ENCODE measurements at places on chromosomes 5 and 9.

GRCh38 chr9:90697808-90698207 lies 55.2 kb upstream of the DIRAS2 start:
- DNase-seq: no peak

- DNase-seq: no peak
These were observed 15.7 kb downstream of the PTPN3 start for GRCh38 chr9:109482391-109482916.

DNA sequence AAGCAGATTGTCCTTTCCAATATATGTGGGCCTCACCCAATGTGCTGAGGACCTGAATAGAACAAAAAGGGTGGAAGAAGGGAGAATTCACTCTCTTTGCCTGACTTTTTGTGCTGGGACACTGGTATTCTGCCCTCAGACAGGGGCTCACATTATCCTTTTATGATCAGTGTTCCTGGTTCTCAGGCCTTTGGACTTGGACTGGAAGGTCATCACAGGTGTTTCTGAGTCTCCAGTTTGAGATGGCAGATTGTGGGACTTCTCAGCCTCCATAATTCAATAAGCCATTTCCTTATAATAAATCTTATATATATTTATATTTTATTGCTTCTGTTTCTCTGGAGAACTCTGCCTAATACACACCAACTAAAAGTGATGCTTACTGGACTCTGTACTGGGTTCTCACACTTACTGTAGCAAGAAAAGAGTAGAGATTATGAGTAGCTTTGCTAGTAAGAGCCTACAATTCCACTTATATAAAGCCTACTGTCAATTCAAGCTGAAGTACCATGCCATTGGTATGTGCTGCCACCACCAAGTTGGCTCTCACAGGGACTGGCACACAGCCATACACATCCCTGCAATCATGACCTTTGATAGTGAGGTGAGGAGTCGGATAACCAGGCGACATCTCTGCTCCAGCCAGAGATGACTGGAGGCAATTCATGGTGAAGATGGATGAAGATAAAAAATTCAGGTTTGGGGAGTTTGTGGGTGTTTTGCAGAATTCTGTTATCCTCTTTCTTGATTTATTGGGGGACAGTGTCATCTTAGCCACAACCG lies 130.7 kb upstream of the NR3C1 start:
- no peak for DNase-seq

GRCh38 chr9:116349684-116350083 lies 196.1 kb downstream of the PAPPA start:
- no peak for DNase-seq

- DNase-seq: peak; percentile 41
These were observed 133.1 kb downstream of the GABBR2 start for GRCh38 chr9:98575379-98576346.

DNA sequence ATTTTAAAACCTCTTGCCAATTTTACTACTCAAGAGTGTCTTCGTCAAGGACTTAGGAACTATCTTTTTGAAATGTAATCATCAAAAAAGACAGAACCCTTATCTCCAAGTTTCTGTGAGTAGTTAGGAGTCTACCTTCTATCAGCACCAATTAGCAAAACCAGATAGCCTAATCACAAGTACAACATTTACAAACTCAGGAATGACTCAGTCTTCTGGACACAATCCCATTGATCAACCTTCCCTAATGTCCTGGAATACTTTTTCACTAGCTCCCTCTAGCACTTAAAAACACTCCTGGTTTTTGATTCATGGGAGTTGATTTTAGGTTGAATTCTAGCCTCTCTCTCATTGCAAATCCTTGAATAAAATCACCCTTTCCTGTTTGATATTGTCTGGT lies 680.7 kb downstream of the PRR16 start:
- DNase-seq: no peak

DNA sequence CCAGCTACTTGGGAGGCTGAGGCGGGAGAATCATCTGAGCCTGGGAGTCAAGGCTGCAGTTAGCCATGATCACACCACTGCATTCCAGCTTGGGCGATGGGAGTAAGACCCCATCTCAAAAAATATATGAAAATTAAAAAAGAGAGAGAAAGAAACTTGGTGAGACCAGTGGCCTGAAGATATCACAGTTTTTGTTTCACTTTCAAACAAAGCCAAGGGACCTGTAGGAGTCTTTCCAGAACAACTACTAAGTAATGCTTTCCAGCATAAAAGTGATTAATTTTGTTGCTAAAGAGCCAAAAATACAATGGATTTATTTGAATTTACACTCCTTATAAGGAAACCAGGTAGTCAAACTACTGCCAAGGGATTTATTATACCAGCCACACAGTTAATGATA lies 23.5 kb downstream of the GKAP1 start:
- no peak for DNase-seq

- DNase-seq: peak; percentile 67
These were observed 48.7 kb upstream of the PSD2 start for GRCh38 chr5:139746691-139747582.

DNA sequence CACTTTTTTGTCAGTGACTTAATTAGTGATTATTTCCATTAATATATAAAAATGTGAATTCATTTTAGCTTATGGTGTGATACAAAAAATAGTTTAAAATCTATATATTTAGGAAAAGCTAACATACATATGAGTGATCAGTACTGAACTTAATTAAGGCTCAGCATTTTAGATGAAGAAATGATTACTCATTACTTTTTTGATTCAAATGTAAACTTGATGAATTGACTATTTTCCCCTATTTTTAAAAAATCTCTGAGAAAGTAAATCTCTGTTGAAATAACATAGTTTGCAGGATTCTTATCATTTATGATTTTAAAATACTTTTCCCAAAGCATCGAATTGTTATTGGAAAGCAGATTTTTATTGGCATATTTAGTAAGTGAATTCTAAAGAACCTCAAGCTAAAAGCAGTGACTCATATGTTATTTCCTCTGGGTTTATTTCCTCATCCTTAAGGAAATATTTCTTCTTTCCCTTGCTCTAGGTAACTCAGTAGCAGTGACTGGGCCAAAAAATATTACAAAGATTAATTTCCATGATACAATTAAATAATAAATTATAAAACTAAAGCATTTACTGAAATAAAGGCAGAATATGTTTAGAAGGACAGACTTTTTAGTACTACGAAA lies 290.6 kb downstream of the FER start:
- no peak for DNase-seq

DNA sequence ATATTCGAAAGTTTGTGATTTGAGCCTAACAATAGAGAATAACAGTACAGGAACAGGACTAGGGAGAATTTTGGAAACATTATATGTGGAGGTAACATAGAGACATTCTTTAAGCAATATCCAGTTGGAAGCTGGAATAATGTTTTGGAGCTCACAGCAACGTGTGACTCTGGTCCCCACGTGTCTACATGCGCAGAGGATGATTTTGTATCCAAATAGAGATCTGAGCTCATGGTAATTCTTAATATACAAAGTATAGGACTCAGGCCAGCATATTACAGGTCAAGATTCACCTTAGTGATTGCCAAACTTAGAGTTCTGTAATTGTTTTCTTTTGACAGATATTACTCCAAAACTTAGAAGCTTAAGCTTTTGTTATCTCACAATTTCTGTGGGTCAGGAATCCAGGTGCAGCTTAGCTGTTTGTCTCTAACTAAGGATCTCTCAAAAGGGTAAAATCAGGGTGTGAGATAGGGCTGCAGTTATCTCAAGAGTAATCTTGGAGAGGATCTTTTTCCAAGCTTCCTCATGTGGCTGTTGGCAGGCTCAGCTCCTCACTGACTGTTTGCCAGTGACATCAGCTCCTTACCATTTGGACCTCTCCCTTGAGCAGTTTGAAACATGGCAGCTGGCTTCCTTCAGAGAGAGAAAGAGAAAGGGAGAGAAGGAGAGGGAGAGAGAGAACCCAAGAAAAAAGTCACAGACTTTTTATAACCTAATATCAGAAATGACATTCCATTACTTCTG lies 272.0 kb upstream of the ZNF462 start:
- DNase-seq: no peak

- no peak for DNase-seq
These were observed 116.5 kb downstream of the DOCK8 start for GRCh38 chr9:331197-331596.

DNA sequence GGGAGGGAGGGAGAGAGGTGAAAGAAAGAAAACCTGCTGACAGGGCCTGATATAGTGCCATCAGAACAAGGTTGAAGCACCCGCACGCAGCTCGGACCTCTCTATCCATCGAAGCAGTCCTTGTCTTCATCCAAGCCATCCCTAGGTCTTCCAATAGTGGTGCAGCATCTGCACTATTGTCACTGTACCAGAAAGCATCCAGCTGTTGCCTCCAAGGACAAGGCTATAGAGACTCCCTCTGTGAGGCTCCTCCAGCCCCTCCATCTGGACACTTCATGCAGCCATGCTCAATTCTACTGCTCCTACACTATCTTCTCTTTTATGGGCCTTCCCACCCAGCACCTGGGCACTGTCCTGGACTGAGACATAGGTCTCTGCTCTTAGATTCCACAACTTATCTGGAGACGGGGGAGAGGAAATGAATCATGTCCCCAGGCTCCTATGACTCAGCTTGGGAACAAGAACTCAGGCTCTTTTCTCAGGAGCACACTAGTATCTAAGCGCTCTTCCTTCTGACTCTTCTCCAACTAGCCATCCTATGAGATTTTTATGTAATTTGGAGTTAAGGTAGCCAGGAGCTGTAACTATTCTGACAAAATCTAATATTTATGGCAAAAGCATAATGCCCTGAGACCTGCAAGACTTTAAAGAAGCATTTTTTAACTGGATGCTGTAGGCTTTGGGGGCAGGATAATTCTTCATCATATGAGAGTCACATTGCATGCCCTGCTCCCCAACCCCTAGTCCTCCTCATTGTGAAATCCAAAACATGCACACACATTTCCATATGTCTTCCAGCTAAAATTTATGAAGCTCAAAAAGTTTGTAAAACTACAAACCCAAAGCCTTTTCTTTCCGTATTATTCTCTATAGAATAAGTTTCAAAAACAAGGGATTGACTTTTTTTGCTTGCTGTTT lies 446.8 kb downstream of the CCDC171 start:
- no peak for DNase-seq

- DNase-seq: peak; percentile 18
These were observed 112.2 kb downstream of the MTX3 start for GRCh38 chr5:79878721-79879336.

DNA sequence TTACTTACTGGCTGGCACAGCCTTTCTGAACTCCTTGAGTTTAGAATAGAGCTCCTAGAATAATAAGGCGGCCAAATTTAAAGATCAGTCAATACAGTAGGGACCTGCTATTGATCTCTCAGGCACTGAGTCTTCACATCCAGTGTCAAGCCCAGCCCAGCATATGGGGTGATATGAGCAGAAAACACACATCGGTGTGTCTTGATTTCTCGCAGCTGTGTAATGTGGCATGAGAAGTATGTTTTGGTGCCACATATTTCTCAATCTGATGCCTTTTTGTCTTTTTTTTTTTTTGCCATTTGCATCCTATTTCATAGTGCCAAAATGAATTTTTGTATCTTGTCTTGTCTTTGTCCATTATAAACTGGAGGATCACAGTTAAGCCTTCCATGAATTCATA lies 51.4 kb upstream of the FSD1L start:
- DNase-seq: no peak

- peak; percentile 77 for DNase-seq
These were observed 3.2 kb upstream of the ANXA1 start for GRCh38 chr9:73148447-73148937.

DNA sequence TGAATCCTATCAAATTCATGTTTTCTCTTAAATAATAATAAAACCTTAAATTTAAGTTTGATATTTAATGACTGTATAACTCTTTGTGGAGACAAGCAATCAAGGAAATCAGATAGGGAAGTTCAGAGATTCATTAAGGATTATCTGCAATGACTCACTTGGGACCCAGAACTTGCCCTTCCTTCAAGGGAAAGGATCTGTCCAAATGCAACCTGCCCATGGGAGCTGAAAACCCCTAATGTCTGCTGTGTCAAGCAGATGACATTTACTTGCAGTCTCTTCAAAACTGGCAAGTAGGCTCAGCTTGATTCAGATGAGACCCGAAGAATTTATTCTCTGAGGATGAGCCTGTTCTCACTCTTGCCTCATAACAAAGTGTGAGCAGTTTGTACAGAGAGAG lies 1577.6 kb downstream of the EFNA5 start:
- DNase-seq: no peak

- DNase-seq: no peak
These were observed 18.8 kb downstream of the S1PR3 start for GRCh38 chr9:89010056-89010455.

GRCh38 chr5:36593867-36594266 lies 12.5 kb upstream of the SLC1A3 start:
- DNase-seq: no peak

GRCh38 chr5:180332051-180332517 lies 21.1 kb downstream of the GFPT2 start:
- no peak for DNase-seq

GRCh38 chr9:81242866-81243265 lies 446.5 kb downstream of the TLE1 start:
- no peak for DNase-seq

DNA sequence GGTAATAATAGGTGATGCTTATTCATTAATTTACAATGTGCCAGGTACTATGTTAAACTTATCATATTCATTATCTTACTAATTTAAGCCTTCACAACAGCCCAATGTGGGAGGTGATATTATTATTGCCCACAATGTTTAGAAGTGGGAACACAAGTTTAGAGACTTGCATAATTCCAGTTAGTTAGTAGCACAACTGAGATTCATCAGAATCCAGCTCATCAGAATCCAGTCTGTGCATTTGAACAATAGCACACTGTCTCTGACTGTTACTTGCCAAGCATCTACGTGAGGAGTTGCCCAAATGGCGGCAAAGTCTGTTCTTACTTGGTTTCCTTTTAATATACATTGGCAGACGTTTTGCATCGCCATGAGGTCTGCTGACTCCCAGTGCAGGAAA lies 110.9 kb upstream of the BASP1 start:
- DNase-seq: no peak

DNA sequence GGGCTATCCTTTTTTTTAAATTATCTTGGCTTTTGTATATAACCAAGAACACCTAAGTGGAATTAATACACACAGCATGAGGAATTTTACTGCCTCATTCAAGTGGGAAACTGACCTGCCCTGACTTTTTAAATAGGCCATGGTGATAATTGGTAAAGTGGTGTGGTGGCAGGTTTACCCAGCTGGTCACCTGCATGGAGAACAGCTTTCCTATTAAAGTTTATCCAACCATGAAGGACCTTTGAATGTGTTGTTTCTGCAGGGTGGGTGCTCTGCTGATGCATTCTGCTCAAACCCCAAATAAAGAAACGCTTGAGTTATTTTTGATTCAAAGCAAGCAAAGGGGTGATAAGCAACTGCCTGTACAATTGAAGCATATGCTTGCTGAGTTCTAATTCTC lies 261.0 kb upstream of the GRIN3A start:
- DNase-seq: no peak

- no peak for DNase-seq
These were observed 189.4 kb downstream of the COMMD10 start for GRCh38 chr5:116274251-116274650.

DNA sequence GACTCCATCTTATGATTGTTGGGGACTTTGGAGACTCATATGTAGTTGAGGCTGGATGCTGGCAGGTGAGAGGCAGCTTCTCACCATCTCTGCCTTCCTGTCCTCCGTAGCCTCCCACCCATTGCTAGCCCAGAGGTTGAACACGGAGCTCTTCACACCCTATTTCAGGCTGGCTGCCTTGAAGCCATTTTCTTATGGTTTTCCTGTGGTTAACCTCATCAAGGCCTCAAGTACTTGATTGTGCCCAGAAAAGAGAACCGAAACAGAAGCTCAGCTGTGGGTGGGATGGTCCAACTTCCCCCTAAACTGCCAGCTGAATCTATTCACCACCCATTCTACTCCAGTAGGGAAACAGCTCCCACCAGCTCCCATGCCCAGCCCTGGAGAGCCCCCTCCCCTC lies 102.9 kb downstream of the LIFR start:
- DNase-seq: peak; percentile 81

Data from suppressor macrophage treated with lipopolysaccharide for 4 hours (primary cell).